H7 (cell line): ENCODE measurements at places on chromosomes 11 and 22.

GRCh38 chr11:85572056-85572455 lies 55.1 kb downstream of the DLG2 start:
- no peak for DNase-seq

DNA sequence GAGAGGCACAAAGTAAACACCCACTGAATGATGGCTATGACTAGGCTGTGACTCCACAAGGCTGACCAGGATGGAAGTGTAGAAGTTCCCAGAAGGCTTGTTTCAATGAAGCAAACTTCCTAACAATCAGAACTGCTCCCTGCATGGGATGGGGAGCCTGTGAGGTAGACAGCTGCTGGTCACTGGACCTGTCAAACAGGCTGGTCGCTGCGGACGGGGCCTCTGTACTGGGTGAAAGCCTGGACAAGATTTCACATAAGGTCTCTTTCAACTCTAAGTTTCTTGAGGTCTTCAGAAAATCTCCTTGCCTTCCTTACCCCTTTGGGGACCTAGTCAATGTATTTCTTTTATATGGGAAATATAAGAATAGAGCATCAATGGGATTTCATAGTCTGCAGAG lies 438.2 kb downstream of the BUD13 start:
- no peak for DNase-seq

- DNase-seq, result no peak
These were observed 627.7 kb downstream of the OPCML start for GRCh38 chr11:132904607-132905006.

DNA sequence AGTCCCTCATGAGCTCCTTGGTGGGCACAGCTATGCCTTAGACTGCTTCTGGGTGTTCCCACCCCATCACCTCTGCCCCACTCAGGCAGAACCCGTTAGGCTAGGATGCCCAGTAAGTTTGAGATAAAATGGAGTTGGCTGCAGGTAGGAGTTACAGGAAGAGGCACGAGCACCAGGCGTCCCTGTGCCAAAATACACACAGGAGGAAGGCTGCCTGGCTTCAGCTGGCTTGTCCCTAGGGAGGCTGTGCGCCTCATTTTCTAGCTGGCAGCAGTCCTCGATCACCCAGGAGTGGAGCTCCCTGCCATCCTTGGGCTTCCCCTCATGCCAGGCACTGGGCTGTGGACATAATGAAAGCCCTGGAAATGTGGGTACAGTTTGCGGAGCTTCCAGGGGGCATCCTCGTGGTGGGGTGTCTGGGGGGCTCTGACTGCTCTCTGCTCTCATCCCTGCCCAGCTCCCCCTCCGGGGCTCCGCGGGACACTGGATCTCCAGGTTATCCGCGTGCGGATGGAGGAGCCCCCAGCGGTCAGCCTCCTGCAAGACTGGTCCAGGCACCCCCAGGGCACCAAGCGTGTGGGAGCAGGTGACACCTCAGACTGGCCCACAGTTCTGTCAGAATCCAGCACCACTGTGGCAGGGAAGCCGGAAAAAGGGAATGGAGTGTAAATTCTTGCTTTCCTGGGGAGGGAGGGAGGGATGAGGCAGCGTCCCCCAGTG lies 12.3 kb upstream of the MARK2 start:
- peak; percentile 42 for DNase-seq

GRCh38 chr11:74024261-74025029 lies 15.6 kb upstream of the UCP3 start:
- DNase-seq, result no peak

DNA sequence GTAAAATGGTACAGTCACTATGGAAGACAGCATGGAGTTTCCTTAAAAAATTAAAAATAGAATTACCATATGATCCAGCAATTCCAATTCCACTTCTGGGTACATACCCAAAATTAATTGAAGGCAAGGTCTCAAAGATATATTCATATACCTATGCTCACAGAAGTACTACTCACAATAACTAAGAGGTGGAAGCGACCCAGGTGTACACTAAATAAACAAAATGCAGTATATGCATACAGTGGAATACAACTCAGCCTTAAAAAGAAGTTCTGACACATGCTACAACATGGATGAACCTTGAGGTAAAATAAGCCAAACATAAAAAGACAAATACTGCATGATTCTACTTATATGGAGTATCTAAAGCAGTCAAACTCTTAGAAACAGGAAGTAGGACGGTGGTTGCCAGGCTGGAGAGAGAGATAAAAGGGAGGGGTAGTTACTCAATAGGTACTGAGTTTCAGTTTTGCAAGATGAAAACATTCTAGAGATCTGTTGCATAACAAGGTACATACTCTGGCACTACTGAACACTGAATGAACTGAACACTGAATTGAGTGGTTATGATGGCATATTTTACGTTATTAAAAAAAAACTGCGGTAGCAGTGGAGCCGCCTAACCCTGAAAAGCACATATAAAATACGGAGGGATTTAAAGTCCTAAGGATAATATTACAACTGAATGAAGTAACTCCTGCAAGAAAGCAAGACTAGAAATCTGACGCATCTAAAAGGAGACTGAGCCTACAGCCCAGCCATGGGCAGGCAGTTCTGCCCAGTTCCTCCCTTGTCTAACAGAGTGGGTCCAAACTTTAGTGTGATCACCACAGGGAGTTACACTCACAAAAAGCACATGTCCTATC lies 12.8 kb downstream of the DGCR2 start:
- DNase-seq, result peak; percentile 22

- no peak for DNase-seq
These were observed 109.3 kb downstream of the MN1 start for GRCh38 chr22:27692243-27692642.

- no peak for DNase-seq
These were observed 45.7 kb upstream of the CD5 start for GRCh38 chr11:61056571-61056970.

- DNase-seq, result no peak
These were observed 63.1 kb downstream of the CEP164 start for GRCh38 chr11:117390743-117391142.

- peak; percentile 36 for DNase-seq
These were observed 2.7 kb downstream of the RAB3IL1 start for GRCh38 chr11:61914471-61915171.

DNA sequence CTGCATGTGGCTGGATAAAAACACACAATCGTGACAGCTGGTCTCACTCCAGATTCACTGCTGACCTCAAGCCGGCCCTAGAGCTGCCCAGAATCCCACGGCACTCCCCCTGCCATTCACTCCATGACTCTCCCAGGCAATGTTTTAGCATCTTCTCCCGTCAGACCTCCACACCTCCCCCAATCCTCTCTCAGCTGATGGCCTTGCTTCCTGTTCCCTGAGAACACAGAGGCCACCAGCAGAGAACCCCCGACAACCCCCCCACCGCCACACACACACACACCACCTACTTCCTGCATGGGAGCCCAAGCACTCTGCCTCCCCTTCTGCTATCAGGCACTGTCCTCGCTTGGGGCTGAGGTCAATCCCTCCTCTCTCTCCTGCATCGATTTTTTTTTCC lies 9.3 kb downstream of the TNKS1BP1 start:
- peak; percentile 77 for DNase-seq

- DNase-seq, result no peak
These were observed 49.3 kb upstream of the CLPB start for GRCh38 chr11:72483412-72484186.

GRCh38 chr22:36822581-36822980 lies 5.7 kb upstream of the PVALB start:
- peak; percentile 69 for DNase-seq

DNA sequence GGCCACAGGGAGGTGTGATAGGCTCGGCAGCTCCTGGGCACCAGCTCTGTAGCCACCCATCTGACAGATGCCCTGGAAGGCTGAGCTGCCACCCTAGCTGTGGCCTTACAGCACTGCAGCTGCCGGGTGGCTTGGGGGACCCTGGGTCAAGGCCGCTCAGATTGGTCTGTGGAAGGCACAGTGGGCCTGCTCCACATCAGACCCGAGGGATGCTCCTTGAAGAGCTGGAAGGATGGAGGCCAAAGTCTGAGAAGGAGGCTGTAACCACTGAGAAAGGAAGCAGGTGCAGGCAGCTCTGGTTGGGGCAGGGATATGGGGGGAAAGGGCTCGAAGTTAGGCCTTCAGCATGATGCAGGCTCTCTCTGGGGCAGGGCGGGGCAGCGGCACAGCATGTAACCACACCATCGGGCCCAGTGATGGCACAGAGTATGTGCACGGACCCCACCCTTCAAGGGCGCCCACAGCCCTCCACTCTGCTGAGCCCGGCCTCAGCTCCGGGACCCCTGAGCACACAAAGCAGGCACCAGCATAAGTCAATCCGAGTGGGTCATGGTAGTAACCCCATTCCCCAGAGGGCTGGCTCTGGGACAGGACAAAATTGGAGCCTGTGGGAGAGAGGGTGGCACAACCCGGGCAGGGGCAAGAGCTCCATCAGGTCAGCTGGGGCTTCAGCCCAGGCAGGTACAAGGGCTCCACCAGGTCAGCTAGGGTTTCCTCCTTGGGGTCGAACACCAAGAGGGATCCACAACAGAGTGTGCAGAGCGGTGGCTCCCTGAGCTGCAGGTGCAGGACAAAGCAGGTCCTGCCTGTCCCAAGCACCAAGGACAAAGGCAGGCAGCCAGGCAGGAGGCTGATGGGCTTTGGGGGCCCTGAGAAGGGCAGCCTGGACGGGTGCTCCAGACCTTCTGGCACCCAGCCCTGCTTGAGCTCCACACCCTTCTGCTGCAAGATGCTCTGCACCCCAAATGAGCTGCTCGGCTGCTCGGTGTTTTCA lies 1511.1 kb downstream of the BRD1 start:
- DNase-seq, result no peak

DNA sequence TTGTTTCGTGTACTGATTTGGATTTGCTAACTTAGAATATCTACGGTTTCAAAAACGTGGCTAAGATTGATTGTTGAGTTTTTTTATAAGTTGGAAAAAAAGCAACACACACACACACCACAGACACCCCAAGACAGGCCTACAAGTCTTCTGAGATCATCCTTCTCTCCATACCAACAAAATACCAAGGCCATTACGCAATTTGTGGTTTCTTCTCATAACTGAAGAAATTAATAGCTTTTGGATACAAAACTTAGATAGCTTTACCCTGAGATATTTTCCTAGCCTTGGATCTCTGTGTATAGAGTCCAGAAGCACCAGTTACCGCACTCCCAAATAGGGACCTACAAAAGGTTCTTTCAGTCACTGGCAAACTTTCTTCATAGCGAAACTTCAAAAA lies 113.6 kb downstream of the SIK3 start:
- no peak for DNase-seq
